Stimulated activated CD4-positive, alpha-beta T cell treated with anti-CD3 and anti-CD28 coated beads, Interleukin-4, amount 100 ng/mL, for 24 hours (primary cell): ENCODE measurements at places on chromosomes 12 and 14.

DNA sequence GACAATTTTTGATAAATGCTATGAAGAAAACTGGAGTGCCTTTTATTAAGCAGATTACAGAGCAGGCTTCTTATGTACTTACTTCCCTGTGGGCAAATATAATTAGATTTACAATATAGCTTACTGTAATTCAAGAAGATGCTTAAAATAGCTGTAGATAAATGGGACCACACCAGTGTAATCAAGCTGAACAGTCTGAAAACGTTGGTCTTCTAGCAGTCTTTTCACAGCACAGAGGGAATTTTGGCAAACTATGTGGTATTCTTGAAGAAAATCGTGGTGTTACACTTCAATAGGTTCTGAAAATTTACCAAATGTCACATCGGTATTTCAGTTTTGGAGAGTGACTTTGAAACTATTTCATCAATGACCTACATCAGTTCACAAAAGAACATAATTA lies 47.7 kb downstream of the SLC16A7 start:
- DNase-seq = no peak

DNA sequence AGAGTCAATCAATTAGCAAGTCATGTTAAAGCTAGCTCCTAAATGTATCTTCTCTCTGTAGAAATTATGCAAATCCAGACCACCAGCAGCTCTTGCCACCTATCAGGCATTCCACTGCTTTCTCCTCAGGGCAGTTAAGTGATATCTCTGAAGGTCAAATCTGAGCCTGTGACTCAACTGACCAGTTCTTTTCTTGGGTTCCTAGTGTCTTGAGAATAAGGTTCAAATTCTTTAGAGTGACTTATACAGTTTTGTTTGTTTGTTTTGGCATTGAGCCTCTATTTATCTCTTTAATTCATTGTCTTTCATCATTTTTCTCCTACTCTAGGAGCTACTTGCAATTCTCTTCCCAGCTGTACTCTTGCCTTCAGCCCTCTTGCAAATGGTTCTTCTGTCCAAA lies 2.5 kb upstream of the LRIG3 start:
- DNase-seq = no peak

GRCh38 chr12:124730455-124730932 lies 133.2 kb downstream of the SCARB1 start:
- no peak for DNase-seq

DNA sequence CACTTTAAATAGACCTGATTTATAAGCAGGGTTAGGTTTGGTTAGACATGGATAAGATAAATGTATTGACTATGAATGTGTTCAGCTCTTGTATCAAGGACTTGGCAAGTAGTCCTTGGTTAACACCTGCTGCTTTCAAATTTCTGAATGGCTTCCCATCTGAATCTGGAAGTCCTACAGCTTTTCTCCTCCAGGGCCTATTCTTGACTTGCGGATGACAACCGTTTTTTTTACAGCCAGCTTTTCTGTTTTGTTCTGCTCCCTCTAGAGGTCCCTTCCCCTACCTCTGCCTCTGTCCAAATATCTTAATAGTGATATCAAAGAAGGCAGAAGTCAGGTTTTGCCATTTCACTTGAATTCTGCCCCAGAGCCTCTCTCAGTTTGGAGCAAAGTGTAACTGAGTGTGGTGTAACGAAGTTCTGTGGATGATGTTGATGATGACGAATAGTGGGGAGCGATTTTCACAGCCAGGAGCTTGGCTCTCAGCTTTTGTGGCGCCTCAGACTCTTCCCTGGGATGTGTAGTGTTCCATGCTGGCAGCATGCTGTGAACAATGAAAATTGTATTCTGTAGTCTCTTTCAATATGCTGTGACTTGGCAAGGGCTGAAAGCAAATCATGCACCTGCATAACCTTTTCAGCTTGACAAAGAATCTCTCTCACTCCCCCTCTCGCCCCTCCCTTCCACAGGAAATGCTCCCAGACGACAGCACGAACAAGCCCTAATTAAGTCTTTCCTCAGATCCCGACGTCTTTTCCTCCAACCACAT lies 5.0 kb upstream of the SLC4A8 start:
- no peak for DNase-seq

GRCh38 chr12:65695113-65695865 lies 129.0 kb upstream of the HMGA2 start:
- DNase-seq = no peak

- no peak for DNase-seq
These were observed 42.0 kb upstream of the ETV6 start for GRCh38 chr12:11607313-11608081.

GRCh38 chr12:129848876-129849275 lies 54.9 kb downstream of the TMEM132D start:
- DNase-seq = no peak

GRCh38 chr14:37970696-37971095 lies 237.0 kb upstream of the SSTR1 start:
- DNase-seq = no peak
